ENCODE measurements at places on chromosomes 2 and 18.

DNA sequence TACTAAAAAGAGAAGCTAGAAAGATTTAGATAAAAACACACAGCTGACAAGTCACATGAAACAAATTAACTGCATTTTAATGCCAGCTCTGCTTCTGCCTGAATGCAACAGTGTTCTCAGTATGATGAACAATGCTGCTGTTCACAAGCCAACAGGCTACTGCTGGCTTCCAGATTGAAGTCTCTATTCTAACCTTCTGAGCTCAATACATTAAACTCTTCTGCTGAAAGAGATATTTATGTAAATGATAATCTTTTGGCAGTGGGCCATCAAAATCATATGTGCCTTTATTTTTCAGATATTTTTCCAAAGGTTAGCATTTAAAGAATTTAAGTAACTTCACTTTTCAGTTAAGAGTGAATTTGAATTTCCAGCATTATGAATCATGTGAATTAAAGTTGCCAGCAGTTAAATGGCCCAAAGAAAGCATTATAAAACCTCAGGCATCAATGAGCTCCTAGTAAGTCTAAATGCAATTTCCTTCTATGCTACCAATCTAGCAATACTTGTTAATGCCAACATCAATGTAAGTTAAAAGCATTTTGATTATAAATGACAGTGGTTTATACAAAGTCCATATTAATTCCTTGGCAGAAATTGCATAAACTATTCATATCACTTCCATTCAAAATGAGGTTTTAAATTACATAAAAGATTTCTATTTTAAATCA, 72.4 kb downstream of the ID2 start:
- no peak for DNase-seq

GRCh38 chr2:9565436-9566153, 10.0 kb upstream of the ADAM17 start:
- no peak for DNase-seq

GRCh38 chr2:231548752-231549151, 18.5 kb upstream of the NMUR1 start:
- DNase-seq: no peak

- no peak for DNase-seq
Measured at GRCh38 chr2:109613081-109613921, 465 bp downstream of the SEPTIN10 start.

GRCh38 chr2:177478029-177478428, 85.5 kb downstream of the AGPS start:
- DNase-seq: no peak

- no peak for DNase-seq
Measured at GRCh38 chr2:77101796-77102452, 420.3 kb downstream of the LRRTM4 start.

DNA sequence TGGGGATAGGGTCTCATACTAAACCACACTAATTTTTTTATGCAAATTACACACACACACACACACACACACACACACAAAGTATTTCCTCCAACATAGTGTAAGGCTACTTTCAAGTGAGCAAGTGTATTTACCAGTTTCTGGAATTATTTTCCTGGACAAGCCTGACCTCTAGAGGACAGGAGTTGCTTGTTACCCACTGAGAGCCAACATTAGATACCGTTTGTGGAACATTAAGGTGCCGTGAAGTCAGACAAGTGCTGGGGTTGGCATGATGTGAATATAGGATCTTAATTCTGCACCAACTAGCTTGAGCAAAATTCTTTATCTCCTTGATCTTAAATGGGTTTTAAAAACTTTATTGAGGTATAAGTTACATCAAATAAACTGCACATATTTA, 39.3 kb upstream of the SERPINB2 start:
- DNase-seq: no peak

DNA sequence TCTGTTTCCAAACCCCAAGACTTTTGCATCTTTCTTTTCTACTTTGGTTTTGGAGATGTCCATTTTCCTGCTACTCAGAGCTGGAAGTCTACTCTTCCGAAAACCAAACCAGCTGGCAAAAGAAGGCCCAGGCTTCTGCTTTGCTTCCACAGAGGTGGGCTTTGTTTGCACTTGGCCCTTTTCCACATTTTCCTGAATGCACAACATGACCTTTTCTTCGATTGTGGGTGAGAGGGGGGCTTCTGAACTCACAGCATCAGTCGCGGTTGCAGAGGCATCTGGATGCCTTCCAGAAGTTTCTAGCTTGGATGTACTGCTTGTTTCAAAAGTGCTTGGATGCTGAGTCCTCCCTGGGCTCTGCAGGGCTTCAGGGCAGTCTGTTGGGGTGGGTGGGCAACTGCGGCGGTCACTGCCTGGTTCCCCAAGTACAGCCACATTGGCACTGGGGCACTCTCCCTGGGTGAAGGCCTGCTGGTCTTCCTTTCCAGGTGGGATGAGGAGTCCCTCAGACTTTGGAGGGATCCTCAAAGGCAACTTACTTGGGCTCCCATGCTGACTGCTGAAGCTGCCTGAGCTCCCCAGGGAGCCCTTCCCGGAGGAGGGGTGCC, 112.3 kb upstream of the LYPD1 start:
- DNase-seq: no peak

DNA sequence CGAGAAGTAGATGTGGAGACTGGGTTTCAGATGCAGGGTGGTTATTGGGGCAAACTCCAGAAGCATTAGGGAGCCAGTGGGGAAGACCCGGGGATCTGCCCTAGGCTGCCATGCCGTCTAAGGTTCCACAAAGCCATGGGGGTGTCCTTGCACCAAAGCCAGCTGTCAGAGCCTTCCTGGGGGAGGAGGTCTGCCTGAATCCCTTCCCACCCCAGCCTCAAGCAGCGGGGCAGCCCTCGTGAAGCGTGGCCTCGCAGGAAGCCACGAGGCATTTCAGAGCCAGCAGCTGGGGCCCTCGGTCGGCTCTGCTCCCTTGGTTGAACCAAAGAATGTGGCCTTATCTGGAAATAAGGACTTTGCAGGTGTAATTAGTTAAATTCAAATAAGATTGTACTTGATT, 51.2 kb upstream of the UBE2F start:
- DNase-seq: no peak

GRCh38 chr2:122815120-122815519, 1059.7 kb downstream of the TSN start:
- DNase-seq: no peak

DNA sequence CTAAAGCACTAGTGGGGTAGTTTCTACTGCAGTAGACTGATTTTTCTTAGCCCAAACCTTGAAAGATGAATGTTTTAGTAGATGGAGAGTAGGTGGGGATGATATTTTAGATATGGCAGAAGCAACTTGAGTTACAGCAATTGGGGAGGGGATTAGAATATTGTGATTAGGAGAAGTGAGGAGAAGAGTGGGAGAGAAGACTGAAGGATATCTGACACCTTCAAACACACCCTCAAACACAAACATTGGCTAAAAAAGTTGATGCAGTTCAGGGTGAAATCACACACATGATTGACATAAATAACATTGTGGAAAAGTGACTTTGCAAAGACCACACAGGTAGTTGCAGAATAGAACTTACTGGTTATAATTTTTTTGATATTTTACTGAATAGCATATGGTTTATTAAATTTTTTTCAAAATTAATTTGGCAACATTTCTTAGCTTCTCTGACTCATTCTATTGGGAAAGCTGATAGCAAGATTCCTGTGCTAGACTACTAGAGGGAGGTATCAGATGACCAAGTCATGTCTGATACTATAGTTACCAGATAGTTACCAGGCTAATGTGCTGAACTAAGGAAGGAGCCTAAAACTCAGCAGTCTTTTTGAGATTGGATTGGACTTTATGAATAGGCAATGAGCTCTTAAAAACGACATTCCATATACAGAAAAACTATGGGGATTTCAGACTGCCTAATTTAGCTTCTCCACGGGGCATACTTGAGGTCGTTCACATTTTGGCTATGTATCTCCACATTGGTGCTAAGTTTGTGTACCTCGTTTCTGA, 73.0 kb downstream of the ACTR3 start:
- DNase-seq: no peak

- no peak for DNase-seq
Measured at GRCh38 chr2:60297296-60298005, 256.0 kb downstream of the BCL11A start.

DNA sequence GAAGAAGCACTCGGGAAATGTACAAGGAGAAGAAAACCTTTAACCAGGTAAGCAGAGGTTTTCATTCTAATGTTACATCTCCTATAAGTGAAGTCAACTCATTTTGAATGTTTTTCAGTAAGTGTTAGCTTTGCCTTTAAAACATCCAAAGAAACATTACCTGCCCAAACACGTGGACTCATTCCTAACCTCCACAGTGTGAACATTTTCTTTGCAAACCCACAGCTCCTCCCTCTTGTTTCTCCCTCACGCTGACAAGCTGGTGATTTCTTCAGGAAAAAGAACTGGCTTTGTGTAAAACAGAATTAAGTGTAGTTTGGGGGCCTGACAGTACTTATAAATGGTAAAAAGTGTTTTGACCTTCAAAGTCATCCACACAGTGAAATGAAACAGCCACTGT, 72.5 kb downstream of the MTCL1 start:
- DNase-seq: no peak

- no peak for DNase-seq
Measured at GRCh38 chr2:208607694-208608093, 201.1 kb downstream of the PTH2R start.

GRCh38 chr2:82735336-82735735, 1723.7 kb downstream of the SUCLG1 start:
- DNase-seq: no peak

DNA sequence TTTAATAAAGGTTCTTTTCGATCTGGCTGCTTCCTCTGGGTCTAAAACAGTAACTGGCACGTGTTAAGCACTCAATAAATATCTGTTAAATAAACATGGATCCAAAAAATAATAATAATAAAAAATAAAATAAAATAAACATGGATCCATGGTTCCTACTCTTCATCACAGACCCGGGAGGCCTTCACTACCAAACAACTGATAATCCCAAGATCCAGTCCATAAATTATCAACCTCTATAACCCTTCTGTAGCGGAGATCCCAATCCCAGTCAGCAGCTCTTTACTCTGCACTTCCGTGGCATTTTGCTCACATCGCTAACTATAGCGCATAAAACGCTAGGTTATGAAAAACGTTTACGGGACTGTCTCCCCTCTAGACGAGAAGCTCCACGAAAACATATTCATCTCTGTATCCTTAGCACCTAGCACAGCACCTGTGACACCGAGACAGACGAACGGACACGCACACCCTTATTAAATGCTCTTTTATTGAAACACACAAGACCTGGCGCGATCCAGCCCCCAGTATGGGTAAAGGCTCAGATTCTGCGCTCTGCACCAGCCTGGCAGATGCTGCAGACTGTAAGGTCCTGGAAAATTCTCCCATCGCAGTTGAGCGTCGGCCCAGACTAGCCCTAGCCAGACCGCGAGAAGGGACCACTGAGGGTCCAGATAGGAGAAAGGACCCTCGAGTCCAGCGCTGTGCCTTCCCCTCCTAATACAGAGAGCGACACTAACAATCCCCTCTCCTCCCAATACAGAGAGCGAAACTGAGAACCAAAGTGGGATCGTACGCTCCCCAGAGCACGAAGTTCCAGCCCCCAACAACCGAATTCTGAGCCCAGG, 770 bp downstream of the NBAS start:
- no peak for DNase-seq

DNA sequence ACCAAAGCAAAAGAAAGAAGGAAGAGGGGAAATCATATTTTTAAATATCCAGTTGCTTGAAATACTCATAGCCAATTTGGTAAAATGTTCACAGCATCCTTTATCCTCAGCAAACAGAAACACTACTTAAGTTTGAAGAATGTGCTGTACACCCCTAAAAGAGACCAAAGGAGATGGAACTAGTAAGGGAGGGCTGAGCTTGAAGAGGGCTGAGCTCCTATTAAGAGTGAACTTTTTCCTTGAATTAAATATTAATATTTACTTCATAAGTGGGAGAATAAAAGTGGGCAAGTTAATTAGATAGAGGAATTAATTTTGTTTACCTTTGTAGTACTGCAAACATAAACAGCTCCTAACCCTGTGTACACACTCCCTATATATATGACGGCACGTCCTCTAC, 7.0 kb downstream of the EVX2 start:
- DNase-seq: no peak

DNA sequence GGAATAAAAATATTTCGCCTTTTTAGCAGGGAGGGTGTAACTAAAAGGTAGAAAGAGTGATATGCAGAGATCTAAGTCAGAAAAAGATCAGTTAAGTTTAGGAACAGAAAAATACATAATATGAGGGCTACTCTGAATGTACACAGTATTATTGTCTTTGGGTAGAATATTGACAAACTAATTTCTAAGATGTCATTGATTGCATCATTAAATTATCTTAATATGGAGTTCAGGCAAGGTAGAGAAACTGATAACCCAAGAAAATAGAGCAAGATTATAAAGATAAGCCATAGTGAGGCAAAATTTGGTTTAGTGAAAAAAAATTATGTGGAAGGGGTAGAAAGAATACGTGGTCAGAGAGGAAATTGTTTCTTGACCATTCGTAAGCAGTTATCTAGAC, 629.0 kb upstream of the NXPH2 start:
- DNase-seq: no peak

- no peak for DNase-seq
Measured at GRCh38 chr2:17164550-17164949, 353.7 kb downstream of the RAD51AP2 start.

- DNase-seq: no peak
Measured at GRCh38 chr2:189609853-189610252, 29.3 kb upstream of the SLC40A1 start.

- no peak for DNase-seq
Measured at GRCh38 chr2:86557836-86558235, 5.4 kb downstream of the CHMP3 start.

GRCh38 chr2:156436497-156437085, 412 bp downstream of the GPD2 start:
- DNase-seq: no peak

DNA sequence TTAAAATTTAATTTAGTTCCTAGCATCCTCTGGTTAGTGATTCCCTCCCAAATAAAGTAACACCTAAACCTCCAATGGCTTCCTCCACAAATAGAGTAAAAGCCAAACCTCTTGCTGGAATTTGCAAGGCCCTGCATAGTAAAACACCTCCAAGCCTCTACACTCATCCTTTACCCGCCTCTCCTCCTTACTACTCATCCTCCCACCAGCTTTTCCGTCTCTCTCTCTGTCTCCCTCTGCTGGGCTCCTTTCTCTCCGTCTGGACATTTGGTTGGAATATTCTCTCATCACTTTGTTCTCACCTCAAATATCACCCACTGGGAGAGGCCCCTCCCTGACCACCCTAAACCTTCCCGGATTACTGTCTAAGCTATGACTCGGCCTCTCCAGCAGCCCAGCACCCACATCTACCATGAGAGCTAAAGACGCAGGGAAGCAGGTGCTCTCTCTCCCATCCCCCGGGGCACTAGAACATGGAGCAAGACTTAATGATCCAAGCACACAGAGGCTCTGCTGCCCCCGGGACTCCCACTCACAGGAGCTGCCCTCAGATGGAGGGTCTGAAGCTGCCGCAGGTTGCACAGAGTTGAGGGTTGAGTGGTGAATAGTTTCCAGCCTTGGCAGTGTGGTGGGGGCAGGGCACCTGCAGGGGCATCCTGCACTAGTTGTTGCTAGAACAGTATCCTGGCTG, 167.2 kb downstream of the FBXO15 start:
- DNase-seq: no peak

- no peak for DNase-seq
Measured at GRCh38 chr2:40430776-40431599, 20.9 kb downstream of the SLC8A1 start.

Data from esophagus squamous epithelium (tissue), 5 donors.